AG10803 (cell line): ENCODE measurements at places on chromosomes 5 and 9.
A peak's percentile ranks its signal among the peaks of the same experiment; 100 is the strongest.

- no peak for DNase-seq
Observed at GRCh38 chr5:147753765-147754164, 28.8 kb downstream of the JAKMIP2 start.

- DNase-seq, result no peak
Observed at GRCh38 chr5:16852251-16853005, 83.7 kb downstream of the MYO10 start.

DNA sequence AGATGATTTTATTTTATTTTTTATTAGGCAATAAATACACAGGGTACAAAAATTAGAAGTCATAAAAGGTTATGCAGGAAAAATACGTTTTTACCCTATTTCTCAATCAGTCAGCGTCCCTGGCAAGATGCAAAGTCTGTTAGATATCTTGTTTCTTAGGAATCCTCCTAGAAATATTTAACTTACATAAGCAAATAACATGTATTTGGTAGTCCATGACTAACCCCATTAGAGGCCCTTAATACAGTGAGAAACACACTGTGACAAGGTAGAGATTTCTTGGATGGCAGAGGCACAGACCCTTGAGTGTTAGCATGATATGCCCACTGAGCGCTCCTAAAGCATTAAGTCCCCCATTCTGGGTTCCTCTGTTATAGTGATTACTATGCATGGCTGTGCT lies 121.2 kb upstream of the ADAMTSL1 start:
- no peak for DNase-seq

DNA sequence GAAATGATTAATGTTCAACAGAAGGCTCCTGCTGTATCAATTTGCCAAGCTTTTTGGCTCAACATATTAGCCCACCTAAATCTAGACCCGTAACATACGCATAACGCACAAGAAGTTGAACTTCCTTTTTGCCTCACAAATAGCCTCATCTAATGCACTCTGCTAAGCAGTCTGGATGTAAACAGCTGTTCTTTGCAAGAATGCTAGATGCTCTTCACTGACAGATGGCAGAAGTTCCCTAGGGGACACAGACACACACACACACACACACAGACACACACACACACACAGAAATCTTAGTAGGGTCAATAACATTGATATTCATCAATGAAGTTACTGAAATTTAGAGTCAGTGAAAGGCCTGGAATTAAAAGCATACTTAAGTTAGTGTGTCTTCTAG lies 13.2 kb upstream of the PCA3 start:
- DNase-seq, result no peak

- no peak for DNase-seq
Observed at GRCh38 chr9:112726428-112726827, 8.5 kb upstream of the INIP start.

DNA sequence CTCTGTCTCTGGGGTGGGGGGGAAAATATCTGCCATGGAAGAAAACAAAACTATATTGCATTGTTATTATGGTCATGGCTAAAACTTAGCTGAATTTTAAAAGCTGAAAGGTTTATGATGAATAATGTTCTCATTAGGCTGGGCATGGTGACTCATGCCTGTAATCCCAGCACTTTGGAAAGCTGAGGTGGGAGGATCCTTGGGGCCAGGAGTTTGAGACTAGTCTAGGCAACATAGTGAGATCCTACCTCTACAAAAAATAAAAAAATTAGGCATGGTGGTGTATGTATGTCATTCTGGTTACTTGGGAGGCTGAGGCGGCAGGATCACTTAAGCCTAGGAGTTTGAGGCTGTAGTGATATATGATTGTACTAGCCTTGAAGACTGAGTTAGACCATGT lies 44.5 kb downstream of the IPO11 start:
- DNase-seq, result peak; percentile 40

DNA sequence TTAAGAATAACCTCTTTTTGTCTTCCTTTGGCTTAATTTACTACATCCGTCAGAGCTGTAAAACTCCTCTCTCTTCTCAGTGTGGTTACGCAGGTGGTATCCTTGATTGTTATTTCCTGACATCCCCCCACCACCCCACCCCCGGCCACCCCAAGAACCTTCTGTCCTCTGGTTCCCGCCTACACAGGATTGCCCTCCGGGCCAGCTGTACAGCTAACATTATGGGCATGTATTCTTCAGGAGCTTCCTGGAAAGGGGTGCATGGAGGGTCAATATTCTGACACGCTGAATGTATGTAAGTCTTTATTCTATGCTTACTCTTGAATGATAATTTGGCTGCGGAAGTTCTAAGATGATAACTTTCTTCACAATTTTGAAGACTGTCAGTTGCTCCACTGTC lies 13.0 kb upstream of the ANP32B start:
- DNase-seq, result no peak

- DNase-seq, result no peak
Observed at GRCh38 chr5:893711-894110, 1.0 kb downstream of the TRIP13 start.

- no peak for DNase-seq
Observed at GRCh38 chr9:79661279-79661678, 89.5 kb downstream of the TLE4 start.

DNA sequence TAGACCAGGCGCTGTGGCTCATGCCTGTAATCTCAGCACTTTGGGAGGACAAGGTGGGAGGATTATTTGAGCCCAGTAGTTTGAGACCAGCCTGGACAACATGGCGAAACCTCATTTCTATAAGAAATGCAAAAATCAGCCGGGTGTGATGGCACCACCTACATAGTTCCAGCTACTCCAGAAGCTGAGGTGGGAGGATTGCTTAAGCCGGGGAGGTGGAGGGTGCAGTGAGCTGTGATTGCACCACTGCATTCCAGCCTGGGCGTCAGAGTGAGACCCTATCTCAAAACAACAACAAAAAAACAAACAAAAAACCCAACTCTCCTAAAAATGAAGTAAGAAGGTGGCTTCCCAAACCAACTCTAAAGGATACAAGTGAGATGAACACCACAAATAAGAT lies 23.0 kb downstream of the IARS1 start:
- DNase-seq, result no peak

DNA sequence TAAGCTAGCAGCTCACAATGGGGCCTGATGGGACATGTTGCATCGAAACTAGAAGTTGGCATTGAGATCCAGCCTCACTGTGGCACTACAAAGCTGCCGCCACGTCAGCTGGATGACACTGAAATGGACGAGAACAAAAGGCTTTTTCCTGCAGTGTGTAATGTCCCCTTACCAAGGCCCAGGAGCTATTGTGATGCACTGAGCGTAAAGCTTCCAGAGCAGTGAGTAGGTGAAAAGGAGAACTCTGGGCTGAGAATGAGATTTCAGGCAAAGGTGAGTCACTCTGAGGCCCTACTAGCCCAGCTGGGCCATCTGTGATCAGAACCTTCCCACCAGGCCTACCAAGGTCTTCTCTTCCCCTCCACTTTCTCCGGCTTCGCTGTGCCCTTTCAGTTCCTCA lies 528.1 kb upstream of the KLF4 start:
- no peak for DNase-seq

DNA sequence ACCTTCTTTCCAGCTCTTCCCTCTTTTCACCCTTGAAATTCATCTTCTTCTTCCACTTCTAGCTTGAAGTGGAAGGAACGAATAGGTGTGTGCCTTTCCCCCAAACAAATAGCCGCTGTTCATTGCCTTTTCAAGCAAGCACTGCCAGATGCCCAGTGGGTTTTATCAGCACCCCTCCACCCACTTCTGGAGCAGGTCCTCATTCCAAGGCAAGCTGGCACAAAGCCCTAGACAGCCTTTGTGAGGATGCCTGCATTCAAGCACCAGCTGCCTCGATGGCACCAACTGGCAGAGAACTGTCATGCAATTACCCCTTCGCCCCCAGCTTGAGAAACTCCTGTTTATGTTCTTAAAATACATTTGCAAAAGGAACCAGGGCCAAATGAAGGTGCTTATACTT lies 36.5 kb downstream of the SERINC5 start:
- no peak for DNase-seq

- DNase-seq, result peak; percentile 18
Observed at GRCh38 chr9:35044071-35044470, 28.4 kb downstream of the VCP start.

GRCh38 chr9:127612939-127613582 lies 984 bp downstream of the STXBP1 start:
- DNase-seq, result peak; percentile 64

DNA sequence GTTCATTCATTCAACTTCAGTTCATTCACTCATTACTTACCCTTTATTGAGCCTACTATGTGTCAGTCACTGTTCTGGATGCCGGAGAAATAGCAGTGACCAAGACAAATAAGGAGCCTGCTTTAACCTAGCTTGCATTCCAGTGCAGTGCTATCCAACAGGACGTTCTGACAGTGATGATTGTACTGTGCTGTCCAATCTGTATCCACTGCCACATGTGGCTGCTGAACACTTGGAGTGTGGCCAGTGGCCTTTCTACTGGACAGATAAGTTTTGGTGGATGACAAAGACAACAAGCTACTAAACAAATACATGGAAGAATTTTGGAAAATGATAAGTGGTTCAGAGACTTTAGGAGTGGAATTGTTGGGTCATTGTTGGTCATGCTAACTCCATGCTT lies 33.6 kb downstream of the SUB1 start:
- DNase-seq, result peak; percentile 18

GRCh38 chr5:116650964-116651363 lies 76.3 kb upstream of the SEMA6A start:
- no peak for DNase-seq

- peak; percentile 8 for DNase-seq
Observed at GRCh38 chr5:174352681-174353080, 307.2 kb downstream of the NSG2 start.

DNA sequence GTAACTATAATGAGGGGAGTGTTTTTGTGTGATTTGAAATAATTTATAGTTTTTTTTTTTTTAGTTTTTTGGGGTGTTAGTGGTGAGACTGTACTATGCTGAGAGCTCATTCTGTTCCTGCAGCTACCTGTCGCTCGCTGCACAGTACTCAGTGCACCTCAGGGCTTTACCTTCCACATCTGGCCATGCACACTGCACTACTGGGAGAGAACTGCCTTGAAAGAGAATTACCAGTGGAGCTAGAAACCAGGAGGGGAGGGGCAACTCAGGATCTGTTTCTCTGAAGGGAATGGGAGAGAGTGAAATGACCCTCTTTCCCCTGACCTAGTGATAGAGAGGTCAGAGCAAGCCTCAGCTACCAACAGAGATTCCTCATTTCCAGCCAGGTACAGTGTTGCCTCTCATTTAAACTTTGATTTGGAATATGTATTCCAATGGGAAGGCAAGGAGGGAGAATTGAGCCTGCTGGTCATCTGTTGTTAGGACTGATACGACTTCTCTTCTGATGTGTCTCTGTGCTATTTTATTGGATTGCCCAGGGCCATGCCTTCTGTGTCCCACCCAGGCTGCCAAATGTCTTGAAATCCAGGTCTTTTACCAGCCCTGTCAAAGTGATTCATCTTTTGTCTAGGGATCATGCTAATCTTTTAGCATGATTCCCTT lies 8.9 kb downstream of the ATG10 start:
- DNase-seq, result no peak

DNA sequence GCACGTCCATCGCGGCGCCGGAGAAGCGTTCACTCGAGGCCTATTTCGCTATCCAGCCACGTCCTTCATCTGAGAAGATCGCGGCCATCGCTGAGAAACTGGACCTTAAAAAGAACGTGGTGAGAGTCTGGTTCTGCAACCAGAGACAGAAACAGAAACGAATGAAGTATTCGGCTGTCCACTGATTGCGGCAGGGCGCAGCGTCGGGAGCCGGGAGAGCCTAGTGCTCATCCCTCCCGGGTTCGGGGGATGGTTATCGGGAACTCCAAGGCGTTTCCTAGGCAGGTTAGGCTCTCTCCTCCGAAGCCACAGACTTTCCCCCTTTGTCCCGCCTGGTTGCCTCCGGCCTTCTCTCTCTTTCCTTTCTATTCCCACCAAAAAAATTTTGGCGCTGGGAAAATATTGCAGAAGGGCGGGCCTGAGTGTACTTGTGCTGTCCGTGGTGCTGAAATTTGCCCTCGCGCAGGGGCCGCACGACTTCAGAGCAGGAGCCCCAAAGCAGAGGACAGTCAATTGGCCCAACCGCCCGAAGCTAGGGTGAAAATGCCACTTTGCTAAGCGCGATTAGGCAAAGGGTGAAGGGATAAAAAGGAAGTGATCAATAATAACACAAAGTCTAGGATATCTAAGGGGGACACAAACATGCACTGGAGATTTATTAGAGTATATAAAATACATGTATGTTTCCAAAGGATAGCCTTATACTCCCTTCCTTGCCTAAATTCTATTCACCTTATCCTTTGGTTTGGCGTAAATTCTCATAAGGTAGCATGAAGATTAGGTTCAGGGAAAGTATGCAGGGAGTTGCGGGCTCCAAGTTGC lies 1.8 kb downstream of the POU4F3 start:
- DNase-seq, result peak; percentile 48

DNA sequence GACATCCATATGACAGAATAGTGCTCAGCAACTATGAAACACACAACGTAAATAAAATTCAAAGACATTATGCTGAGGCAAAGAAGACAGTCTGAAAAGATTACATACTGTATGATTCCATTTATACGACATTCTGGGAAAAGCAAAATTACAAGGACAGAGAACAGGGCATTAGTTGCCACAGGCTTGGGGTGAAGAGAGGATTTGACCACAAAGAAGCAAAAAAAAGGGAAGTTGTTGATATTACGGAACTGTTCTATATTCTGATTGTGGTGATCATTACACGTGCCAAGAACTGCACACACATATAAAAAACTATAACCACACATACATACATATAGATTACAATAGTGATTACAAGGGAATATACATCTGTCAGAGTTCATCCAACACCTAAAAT lies 24.1 kb downstream of the CDK5RAP2 start:
- no peak for DNase-seq

- no peak for DNase-seq
Observed at GRCh38 chr5:81246697-81247096, 13.6 kb downstream of the CKMT2 start.

DNA sequence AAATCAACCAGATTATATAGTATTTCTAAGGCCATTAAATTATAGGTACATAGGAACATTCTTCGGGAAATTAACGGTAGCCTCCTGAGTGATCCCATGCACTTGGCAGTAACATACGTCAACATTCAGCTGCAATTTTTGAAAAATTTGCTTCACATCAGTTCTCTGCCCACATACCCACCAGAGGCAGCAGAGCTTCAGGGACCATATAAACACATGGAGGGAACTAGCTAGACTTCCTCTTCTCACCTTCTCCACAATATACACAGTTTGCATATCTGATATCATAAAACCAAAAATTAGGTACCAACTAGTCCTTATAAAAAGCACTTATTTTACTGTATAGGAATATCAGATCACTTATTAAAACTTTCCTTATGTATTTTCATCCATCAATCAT lies 4.8 kb downstream of the PSIP1 start:
- no peak for DNase-seq

DNA sequence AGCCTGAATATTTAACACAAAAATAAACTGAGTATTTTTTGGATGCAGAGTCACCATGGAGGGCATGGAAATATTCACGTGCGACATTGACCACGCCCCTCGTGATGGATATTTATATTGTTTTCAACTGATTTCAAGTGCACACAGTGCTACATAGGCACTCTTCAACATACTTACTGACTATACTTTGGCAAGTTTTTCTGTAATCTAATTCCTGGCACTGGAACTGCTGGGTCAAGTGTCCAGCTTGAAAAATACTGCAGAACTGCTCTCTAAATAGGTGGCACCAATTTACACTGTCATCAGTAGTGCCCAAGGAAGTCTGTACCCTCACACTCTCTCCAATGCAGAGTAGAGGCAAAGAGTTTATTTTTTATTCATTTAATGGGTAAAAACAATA lies 65.1 kb downstream of the FBN2 start:
- no peak for DNase-seq
